ENCODE measurements at places on chromosomes 4 and X.

DNA sequence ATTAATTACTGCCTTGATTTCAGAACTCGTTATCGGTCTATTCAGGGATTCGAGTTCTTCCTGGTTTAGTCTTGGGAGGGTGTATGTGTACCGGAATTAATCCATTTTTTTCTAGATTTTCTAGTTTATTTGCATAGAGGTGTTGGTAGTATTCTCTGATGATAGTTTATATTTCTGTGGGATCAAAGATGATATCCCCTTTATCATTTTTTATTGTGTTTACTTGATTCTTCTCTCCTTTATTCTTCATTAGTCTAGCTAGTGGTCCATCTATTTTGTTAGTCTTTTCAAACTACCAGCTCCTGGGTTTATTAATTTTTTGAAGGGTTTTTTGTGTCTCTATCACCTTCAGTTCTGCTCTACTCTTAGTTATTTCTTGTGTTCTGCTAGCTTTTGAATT, 32.1 kb downstream of the CDX4 start:
- DNase-seq, result no peak

- DNase-seq, result no peak
Observed at GRCh38 chrX:12052109-12052508, 86.2 kb upstream of the FRMPD4 start.

GRCh38 chr4:134862116-134862515, 660.5 kb upstream of the PABPC4L start:
- no peak for DNase-seq

- no peak for DNase-seq
Observed at GRCh38 chr4:38357546-38357945, 306.5 kb upstream of the KLF3 start.

DNA sequence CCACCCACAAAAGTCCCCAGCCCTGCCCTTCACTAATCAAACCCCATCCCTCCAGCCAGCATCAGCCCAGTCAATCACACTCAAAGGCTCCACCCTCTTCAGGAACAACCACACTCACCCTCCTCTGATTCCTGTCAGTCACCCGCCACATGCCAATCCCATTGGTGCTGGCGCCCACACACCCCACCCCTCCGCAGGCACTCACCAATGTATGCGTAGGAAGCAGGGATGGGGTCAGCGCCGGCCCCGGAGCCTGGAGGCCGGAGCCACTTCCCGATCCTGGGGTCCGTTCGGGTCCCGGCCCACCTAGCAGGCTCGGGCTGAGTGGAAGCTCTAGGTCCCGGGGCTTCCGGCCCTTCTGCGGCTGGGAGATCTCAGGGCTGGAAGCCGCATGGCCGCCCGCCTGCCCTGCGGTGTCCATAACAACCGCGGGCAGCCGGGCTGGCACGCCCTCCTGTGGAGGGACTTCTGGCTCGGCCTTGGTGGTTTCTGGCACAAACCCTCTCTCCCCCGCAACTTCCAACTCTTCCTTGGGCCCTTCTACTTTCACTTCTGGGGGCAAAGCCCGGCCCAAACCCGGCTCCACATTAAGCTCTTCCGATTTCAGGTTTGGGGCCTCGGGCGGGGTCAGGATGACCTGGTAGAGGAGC, 7.9 kb upstream of the CFP start:
- DNase-seq, result no peak

GRCh38 chr4:5137226-5137625, 85.9 kb downstream of the STK32B start:
- no peak for DNase-seq

Data from D721Med (cell line).